NCI-H748 treated with DMSO at 0.1 percent for 48 hours (cell line): ENCODE measurements at places on chromosomes 1 and 21.
A peak's percentile ranks its signal among the peaks of the same experiment; 100 is the strongest.

- DNase-seq = no peak
Measured at GRCh38 chr1:47324682-47325081, 8.9 kb upstream of the CMPK1 start.

GRCh38 chr1:169595764-169596711 is 9.8 kb upstream of the F5 start:
- DNase-seq = no peak

DNA sequence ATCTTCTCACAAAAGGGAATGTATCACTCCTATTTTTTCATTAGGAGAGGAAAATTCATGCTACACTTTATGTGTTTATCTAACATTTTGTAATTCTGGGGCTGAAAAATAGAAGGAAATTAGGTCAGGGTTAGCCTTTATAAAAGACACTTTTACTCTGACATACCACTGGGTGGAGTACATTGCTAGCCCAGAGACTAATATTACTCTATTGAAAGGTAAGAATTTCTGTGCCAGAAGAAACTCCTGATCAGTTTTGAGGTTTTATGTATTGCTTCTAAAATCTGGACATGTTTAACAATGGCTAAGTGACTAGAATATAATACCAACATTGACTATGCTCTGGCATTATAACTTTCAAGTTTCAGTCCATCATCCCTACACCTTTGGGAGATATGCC is 724.6 kb downstream of the USP25 start:
- DNase-seq = no peak

- DNase-seq = no peak
Measured at GRCh38 chr1:191993549-191993948, 164.7 kb upstream of the RGS18 start.

- DNase-seq = no peak
Measured at GRCh38 chr1:9128166-9128519, 759 bp downstream of the GPR157 start.

DNA sequence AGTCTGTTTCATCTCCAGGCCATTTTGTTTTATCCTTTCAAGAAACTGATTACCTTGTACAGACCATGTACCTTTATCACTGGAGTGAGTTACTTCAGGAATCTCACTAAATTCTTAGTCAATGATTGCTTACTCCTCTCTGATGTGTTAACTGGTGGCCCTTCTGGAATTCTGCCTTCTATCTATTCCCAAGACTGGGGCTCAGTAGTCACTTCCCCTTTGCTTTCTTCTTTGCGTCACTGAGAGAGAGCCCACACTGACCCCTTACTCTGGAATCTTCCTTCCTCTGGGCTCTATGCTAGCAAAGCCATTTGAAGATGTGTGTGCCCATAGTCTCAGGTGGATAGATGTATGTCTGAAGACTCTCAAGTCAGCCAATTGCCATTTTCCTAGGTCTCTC is 34.6 kb downstream of the XCL2 start:
- no peak for DNase-seq

- DNase-seq = no peak
Measured at GRCh38 chr1:150151291-150152181, 1.8 kb downstream of the PLEKHO1 start.

- no peak for DNase-seq
Measured at GRCh38 chr1:204493145-204493983, 1.2 kb downstream of the PIK3C2B start.

DNA sequence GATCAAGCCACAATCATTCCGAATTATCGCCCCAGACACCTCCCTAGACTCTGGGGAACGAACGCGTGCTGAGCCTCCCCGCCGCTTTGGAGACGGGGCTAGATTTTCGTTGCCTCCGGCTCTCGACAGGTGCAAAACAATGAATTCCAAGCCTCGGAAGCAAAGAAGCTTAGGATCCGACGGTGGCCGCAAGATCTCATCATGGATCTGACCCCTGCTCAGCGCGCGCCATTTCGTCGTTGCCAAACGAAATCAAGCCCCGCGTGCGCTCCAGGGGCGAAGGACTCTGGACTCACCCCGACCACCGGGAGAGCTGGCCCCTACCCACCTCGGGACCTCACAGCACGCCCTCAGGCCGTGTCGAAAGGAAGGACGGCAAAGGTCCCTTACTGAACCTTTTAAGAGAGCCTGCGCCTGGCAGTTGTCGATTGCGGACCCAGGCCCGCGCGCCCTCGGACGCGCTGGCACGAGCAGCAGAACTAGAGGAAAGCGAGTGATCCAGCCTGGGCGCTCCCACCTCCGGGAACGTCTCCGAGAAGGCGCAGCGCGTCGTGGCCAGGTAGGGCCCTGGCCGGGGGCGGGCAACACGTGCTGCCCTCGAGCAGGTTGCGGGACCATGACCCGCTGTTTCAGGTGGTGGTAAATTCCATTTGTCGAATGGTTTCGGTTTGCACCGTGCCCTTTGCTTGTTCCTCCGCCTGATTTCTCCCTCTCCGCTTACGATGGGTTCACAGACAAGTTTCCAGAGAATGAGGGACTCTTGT is 1.6 kb upstream of the RUNX3 start:
- DNase-seq = no peak

- DNase-seq = no peak
Measured at GRCh38 chr1:8693107-8693506, 124.3 kb downstream of the RERE start.

GRCh38 chr21:24023936-24024335 is 1583.3 kb downstream of the MRPL39 start:
- peak; percentile 39 for DNase-seq

DNA sequence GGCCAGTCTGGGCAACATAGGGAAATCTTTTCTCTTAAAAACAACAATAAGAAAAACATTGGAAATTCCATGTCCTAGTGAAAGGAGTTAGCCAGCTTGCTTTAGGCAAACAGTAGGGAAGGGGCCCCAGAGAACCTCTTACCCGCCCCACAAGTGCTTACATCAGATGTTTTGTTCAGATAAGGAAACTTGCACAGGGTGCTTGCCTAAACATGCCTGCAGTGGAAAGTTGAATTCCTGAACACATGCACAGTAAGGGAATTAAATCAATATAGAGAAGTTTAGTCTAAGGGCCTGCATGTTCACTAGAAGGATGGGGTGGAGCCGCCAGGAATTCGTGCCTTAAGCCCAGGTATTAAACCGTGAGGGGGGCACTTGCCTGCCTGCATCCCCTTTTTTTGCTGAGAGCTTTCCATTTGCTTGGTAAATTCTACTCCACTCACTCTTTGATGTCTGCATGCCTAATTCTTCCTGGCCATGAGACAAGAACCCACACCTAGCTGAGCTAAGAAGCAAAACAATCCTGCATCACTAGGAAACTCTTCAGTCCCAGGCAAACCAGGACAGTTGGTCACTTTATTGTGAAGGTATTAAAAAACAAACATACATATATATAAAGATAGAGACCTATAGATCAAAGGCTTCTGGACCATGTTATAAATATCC is 499.0 kb downstream of the SIPA1L2 start:
- DNase-seq = no peak

DNA sequence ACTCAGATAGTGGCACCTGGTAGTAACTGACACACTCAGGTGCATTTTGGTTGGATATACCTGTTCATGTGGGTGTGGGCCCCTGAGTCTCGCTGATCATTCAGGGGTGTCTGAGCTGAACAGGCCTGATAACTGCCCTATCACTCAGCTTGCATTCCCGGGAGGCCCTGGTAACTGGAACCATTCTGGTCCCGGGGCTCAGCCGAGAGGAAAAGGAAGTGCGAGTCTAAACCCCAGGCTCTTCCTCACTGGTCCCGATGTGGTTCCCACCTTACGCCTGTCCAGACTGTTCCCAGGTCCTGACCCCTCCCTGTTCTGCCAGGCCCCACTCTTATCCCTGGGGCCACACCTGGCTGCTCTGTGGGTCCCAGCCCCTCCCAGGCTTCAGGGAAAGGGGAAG is 11.7 kb upstream of the CDK18 start:
- DNase-seq = no peak

DNA sequence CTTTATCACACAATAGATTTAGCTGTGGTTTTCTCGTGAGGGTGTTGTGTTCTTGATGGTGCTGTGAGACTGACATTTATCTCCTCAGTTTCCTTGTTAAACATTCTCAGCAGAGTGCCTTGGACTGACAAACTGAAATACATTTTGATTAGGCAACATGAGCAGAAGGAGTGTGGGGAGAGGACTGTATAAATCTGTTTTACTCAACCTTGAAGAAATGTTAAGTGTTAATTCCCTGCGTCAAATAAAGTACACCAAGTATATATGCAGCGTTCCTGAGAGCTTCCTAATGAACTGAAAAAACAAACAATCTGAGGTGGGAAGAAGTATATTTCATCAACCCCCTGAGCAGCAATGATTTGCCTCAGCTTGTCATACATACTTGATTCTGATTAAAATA is 540.3 kb upstream of the B3GALT2 start:
- no peak for DNase-seq

DNA sequence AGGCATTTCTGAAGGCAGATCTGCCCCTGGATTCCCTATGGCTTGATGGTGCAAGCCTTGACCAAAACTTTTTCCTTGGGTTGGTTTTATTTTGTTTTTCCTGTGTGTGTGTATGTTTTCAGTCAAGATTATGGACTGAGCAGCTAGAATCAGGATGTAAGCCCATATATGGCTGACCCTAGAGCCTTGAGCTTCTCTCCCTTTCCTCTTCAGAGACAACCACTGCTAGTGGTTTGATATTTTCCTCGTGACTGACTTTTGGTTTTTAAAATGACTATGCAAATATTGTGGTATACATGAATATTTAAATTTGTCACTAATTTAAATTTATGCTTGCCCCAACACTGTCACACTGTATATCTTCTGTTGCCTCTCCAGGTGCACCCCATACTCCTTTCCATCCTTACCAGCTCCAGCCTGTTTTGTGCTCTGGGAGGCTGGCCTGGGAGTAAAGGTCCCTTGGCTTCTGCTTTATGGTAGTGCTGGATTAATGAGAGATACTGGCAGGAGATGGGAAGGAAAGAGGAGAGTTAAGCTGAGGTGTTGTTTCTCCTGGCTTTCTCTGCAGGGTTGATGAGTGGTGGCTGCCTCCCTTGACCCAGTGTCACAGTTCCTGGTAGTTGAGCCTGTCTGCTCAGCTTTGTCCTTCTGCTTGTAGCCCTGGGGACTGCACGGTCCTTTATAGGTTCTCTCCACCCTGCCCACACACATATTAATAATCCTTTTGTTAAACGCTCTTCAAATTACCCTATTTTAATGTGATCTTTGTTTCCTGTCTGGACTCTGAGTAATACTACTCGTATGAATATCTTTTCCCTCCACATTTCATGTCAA is 44.4 kb downstream of the RWDD3 start:
- no peak for DNase-seq

DNA sequence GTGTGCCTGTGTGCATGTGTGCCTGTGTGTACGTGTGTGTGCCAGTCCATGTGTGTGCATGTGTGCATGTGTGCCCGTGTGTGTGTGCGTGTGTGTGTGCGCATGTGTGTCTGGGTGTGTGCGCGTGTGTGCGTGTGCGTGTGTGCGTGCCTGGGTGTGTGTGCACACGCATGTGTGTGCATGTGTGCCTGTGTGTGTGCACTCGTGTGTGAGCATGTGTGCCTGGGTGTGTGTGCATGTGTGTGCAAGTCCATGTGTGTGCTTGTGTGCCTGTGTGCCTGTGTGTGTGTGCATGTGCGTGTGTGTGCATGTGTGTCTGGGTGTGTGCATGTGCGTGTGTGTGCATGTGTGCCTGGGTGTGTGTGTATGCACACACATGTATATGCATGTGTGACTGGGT is 28.7 kb upstream of the COL6A2 start:
- no peak for DNase-seq

DNA sequence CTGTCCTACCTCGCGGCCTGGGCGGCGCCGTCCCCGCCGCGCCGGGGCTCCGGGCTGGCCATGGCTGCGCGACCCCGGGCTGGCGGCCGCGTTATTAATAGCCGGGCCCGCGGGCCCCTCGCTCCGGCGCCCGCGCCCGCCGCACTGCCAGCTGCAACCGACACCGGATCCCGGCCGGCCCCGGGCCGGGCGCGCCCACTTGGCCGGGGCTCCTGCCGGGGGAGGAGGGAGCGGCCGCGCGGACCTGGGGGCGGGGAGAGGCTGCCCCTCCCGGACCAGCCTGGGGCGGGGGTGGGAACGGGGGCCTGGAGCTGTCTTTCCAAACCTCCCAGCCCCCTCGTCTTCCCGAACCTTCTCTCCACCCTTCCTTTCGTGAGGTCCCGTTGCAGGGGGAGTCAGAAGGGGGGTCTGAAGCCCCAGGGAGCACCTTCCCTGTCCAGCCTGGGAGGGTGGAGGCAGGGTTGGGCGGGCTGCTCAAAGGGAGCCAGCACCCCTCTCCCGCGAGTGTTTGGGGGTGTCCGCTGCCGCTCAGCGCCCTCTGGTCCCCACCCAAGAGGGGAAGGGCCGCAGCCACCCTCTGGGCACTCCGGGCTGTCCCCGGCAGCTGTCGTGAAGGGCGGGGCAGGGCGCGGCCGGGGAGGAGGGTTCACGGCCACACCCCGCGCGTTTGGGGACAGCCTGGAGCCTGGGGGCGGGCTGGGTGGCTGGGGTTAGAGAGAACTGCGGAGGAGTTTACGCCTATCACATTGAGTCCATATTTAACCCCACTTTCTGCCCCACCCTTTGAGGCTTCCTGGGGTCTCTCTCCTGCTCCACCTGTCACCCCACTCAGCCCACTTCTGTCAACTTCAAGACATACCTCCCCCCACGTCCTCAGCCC is at the start of gene SYNC:
Gene SYNC (minus strand): TSS at position 172 of the 880 bp plus-strand sequence. CDS start 110 bp downstream, at position 62.
- no peak for DNase-seq

DNA sequence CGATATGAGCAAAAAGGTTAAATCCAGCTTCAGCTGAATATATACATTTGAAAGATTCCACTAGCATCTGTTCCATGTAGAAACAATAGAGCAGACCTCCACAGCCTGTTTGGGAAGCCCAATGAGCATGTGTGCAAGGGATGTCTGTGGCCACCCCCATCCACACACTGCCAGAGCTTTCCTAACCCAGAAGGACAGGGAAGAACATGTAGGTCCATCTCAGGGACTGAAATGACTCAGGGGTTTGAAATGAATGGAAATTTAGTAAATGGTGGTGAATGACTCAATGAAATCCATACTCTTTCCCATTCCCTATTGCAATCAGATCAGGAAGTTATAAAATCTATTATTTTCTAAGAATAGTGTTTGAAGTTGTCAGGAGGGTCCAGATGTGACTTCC is 397.2 kb downstream of the DUSP10 start:
- DNase-seq = no peak

DNA sequence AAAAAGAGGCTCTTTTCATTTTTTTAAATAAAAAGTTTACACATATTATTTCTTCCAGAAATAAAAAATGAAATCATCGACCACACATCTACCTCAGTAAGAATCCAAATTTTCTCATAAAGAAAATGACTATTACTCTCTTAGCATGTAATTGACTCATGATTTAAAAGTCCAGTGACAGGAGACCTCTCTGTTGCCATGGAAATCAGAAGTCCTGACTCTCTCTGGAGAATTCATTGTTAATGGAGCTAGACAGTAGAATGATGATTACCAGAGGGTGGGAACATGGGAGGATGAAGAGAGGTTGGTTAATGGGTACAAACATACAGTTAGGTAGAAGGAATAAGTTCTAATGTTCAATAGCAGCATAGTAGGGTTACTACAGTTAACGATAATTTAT is 5.0 kb upstream of the CLCA4 start:
- DNase-seq = no peak

GRCh38 chr1:10687782-10688408 is 108.6 kb downstream of the CASZ1 start:
- DNase-seq = no peak
